Activated CD4-positive, alpha-beta T cell treated with anti-CD3 and anti-CD28 coated beads for 36 hours (primary cell): ENCODE measurements at places on chromosomes 12 and 14.

DNA sequence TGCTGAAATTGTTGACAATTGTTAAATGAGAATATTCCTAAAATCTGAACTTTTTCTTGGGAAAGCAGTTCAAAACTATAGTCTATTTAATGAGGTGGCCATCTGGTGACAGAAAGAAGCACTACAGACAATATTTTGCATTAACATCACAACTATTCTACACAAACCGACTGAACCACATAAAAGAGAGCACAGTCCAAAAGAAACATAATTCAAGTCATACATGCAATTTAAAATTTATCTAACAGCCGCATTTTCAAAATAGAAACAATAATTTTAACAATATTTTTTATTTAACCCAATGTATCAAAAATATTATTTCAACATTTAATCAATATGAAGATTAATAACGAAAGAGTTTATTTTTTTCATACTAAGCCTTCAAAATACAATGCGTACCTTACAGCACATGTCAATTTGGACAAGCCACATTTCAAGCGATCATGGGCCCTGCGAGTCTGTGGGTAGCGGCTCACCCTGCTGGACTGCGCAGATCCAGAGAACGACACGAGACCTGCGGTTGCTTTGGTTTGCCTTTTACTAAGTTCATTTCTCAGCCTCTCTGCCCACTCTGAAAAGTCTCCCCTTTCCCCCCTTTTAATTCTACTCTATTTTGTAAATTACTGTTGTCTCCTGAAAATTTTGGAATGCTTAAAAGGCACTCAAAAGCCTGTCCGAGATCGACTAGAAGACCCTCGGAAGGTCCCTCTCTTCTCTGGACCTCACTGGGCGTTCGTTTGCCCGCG is 947 bp upstream of the LRRC9 start:
- DNase-seq: peak; percentile 35

DNA sequence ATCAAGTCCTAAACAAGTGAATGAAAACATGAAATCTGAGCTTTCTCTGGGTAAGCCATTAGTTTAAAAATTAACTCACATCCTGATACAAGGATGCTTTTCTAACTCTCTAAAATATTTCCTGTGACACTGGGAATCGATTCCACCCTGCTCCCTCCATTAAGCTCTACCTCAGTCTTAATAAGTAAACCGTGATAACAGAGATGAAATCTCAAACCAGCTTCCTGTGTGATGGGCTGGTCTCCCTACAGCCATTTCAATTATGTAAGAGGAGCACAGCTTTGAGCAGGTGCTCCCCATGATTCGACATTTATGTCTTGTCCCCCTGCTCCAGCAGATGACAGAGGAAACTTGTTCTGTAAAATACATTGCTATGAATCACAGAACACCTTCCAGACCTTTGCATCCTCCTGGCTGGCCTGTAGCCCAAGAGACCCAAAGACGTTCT is 59.0 kb downstream of the GAS2L3 start:
- DNase-seq: no peak

GRCh38 chr12:96177013-96177412 is 17.2 kb upstream of the ELK3 start:
- DNase-seq: peak; percentile 88

DNA sequence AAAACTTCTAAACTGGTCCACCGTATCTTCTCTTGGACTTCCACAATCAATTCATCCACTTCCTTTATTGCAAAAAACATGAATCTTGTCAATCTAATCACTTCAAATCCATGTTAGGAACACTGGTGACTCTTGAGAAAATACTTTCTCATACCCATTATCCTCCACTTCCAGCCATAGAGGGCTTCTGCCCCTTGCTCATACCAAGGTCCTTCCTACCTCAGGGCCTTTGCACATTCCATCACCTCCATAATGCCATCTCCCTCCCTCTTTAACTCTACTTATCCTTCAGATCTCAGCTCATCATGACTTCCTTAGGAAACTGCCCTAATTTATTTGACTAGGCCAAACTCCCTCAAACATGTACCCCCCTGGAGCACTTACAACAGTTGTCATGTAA is 16.6 kb downstream of the STXBP6 start:
- DNase-seq: no peak

DNA sequence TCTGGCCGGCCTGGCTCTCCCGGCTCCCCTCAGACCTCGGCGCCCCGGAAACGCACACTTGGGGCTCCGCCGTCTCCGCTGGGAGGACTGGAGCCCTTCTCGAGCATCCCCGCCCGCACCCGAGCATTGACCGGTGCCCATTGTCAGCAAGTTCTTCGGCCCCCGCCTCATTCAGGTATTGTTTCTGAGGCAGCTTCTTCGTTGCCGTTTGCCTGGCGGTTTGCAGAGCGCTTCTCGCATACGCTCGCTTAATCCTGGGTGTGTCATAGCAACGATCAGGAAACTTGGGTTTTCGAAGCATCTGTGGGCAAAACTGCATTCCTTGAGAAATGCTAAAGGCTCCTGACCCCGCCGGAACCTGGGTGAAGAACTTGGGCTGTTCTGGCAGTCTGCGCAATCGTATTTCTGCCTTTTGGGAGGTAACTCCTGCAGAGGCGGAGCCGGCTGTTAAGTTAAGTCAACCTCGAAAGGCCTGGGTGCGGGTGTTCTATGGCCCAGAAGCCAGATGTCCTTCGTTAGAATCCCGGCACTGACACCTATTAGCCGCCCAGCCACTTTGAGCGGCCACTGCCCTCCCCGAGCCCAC is 518 bp downstream of the GSKIP start:
- DNase-seq: peak; percentile 59

- DNase-seq: no peak
Observed at GRCh38 chr14:53156238-53156637, 3.1 kb upstream of the DDHD1 start.

GRCh38 chr14:65872536-65872935 is 460.0 kb downstream of the FUT8 start:
- DNase-seq: no peak

DNA sequence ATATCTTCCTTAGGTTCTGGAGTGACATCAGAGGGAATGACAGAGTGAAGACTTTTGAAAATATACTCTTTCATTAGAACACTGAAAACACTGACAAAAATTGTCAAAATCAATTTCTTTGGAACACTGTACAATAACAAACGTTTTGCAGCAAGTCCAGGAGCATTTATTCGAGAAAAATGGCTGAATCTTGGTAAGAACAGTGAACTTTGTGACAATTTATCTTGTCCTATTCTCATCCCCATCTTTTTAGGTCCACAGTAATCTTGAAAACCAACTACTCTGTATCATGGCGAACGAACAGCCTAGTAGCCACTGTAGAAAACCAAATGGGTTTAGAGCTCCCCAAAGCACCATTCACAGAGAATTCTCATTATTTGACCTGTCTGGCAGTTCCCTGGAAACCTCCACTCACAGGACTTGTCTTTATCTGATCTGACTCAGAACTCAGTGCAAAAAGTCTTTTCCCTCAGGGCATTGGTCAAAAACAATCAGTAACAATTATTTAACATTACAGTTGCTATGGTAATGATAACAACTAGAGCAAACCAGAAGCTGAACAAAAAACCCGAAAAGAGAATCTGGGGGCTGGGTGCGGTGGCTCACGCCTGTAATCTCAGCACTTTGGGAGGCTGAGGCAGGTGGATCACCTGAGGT is 20.3 kb upstream of the PPP2R5E start:
- DNase-seq: no peak

DNA sequence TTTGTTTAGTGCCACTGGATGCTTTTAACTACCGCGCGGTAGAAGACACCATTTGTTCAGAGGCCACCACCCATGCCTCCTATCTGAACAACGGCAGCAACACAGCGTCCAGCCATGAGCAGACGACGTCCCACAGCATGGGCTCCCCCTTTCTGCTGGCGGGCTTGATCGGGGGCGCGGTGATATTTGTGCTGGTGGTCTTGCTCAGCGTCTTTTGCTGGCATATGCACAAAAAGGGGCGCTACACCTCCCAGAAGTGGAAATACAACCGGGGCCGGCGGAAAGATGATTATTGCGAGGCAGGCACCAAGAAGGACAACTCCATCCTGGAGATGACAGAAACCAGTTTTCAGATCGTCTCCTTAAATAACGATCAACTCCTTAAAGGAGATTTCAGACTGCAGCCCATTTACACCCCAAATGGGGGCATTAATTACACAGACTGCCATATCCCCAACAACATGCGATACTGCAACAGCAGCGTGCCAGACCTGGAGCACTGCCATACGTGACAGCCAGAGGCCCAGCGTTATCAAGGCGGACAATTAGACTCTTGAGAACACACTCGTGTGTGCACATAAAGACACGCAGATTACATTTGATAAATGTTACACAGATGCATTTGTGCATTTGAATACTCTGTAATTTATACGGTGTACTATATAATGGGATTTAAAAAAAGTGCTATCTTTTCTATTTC is 93.2 kb downstream of the FLRT2 start:
- no peak for DNase-seq

DNA sequence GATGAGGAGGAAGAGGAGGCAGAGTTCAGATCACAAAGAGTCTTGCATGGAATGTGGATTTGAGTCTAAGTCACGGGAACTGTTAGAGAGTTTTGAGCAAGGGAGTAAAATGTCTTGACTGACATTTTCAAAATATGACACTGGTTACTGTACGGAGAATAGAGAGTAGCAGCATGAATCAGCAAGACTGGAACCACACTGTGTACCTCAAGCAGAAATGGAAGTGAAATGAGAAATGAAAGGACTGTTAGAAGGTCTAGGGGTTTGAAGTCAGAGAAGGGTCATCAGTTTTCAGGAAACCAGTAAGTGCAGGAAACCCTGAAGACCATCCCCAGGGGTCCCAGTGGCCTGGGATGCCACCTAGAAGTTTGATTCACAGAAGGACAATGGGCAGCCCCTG is 236.3 kb downstream of the GALC start:
- no peak for DNase-seq

DNA sequence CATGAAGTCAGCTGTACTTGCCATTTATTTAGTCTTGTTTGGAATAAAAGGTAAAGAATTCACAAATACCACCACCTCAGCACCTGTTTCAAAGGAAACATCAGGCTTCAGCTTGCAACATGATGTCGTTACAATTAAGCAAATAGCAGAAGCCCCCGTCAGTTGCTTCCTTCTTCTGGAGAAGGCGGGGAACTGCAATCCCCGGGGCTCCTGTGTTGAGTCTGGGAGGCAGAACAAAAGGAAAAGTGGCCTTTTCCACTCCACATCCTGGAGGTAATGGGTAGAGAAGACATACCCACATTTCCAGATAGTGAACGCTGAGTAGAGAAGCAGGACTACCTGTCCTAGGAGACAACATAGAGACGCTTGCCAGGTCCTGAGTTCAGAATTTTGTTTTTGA is 92.8 kb downstream of the DNAH10 start:
- no peak for DNase-seq

- DNase-seq: no peak
Observed at GRCh38 chr12:27635349-27635972, 60.8 kb upstream of the REP15 start.

DNA sequence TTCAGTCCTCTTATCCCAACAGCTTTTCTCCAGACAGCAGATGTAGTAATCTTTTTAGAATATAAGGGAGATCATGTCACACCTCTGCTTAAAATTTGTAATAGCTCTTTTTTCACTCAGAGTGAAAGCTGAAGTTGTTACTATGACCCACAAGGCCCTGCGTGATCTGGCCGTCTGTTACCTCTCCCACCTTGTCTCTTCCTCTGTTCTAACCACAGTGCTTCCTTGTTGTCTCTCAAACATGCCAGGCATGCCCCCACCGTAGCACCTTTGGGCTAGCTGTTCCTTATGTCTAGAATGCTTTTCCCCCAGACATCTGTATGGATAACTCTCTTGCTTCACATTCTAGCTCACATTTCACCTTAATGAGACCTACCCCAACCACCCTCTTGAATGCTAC is 6.5 kb downstream of the NECAP1 start:
- peak; percentile 64 for DNase-seq

GRCh38 chr12:510071-510825 is 50.5 kb downstream of the B4GALNT3 start:
- no peak for DNase-seq

- DNase-seq: no peak
Observed at GRCh38 chr12:53939141-53940108, 794 bp downstream of the HOXC13 start.

DNA sequence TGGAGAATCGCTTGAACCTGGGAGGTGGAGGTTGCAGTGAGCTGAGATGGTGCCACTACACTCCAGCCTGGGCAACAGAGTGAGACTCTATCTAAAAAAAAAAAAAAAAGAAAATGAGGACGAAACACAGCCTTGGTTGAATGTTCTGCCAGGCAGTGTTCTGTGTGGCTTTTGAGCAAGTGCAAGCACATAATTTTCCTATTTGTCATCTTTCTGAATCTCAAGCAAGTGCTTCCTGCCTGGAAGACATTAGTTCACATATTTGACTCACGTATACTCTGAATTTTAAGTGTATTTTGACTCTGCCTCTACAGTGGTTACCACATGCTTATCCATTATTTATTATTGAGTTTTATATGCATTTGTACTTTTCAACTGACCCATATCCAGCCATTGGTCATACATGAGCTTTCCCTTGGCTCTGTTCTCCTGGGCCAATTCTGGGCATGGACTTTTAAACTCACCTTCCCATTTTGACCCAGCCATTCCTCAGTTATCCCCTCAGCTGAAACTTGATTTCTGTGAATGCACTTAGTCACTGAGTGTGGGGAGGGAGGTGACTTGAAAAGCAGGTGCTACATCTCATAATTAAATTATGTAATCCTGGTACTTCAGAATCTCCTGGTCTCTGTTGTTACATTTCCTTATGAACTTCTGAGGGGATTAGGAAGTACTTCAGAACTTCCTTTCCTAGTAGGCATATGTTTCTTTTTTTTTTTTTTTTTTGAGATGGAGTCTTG is 8.1 kb downstream of the OR10G2 start:
- no peak for DNase-seq

DNA sequence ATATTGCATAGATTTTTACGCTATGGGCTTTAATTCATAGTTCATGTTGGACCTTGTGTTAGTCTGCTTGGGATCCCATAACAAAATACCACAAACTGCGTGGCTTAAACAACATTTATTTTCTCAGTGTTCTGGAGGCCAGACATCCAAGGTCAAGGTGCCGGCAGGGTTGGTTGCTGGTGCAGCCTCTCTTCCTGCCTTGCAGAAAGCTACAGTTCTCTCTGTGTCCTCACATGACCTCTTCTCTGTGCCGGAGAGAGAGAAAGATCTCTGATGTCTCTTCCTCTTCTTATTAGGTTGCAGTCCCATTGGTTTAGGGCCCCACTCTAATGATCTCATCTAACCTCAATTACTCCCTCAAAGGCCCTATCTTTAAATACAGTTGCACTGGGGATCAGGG is 170.5 kb downstream of the IPO8 start:
- no peak for DNase-seq

- DNase-seq: no peak
Observed at GRCh38 chr12:15733136-15733535, 56.1 kb downstream of the EPS8 start.

- DNase-seq: no peak
Observed at GRCh38 chr12:75724928-75725312, 213.5 kb upstream of the KRR1 start.
